ENCODE measurements at places on chromosomes 11 and 22. TPM values are rescaled to one million over a fixed set of nuclear protein-coding genes. Genes with fewer than 3 reads are reported as not detected.

SNX32 gene
- not detected for total RNA-seq

IRAG1 gene
- total RNA-seq: 7.6 TPM

GRCh38 chr11:117618302-117618981 is 178.6 kb downstream of the DSCAML1 start:
- no peaks in the 10 kb centered on the region for H3K36me3 ChIP-seq
- H3K4me3 ChIP-seq: no peak overlapping the region
- H3K27ac ChIP-seq: no peak overlapping the region
- no peaks in the 10 kb centered on the region for H3K4me1 ChIP-seq
- H3K27me3 ChIP-seq: no peaks in the 10 kb centered on the region

- no peak overlapping the region for H3K4me3 ChIP-seq
- H3K36me3 ChIP-seq: no peaks in the 10 kb centered on the region
- DNase-seq: no peak
Observed at GRCh38 chr11:27812341-27812740, 112.1 kb upstream of the BDNF start.

DNA sequence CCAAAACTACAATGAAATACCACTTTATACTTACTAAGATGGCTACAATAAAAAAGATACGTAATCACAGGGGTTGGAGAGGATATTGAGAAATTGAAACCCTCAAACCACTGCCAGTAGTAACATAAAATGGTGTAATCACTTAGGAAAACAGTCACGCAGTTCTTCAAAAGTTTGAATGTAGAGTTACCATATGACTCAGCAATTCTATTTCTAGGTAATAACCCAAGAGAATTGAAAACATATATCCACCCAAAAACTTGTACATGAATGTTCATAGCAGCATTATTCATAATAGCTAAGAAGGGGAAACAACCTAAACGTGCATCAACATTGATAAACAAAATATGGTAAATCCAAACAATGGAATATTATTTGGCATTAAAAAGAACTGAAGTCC is 24.4 kb upstream of the PSMA1 start:
- H3K4me1 ChIP-seq: no peaks in the 10 kb centered on the region
- H3K27ac ChIP-seq: no peak overlapping the region
- no peaks in the 10 kb centered on the region for H3K36me3 ChIP-seq
- no peak overlapping the region for H3K4me3 ChIP-seq
- H3K27me3 ChIP-seq: no peaks in the 10 kb centered on the region
- no peak for DNase-seq

DNA sequence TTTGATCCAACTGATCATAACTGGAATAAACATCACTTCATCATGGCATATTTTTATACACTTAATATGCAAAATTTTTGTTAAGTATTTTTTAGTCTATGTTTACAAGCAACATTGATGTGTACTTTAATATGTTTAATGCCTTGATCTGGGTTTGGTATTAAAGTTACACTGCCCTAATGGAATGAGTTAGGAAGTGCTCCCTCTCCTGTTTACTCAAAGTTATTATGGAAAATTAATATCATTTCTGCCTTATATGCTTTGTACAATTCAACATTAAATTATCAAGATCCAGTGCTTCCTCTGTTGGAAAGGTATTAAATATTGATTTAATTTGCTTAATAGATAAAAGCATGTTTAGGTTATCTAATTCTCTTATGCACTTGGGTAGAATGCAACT is 927.3 kb upstream of the RAG2 start:
- no peak for DNase-seq
- no peaks in the 10 kb centered on the region for H3K36me3 ChIP-seq
- no peak overlapping the region for H3K27ac ChIP-seq
- no peaks in the 10 kb centered on the region for H3K4me1 ChIP-seq
- no peaks in the 10 kb centered on the region for H3K27me3 ChIP-seq

DNA sequence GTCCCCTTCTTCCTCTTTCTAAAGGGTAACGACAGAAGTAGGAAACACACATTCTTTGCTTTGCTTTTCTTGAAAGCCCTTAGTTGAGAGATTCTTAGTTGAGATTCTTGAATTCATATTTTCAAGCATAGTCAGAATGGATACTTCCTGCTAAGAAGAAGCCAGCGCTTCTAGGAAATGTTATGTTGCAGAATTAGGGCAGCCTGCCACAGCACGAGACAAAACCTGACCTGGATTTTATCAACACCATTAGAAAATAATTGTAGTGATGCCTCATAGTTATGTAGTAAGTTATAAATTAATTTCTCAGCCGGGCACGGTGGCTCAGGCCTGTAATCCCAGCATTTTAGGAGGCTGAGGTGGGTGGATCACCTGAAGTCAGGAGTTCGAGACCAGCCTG is 37.9 kb upstream of the NUP160 start:
- no peak for DNase-seq
- no peak overlapping the region for H3K27ac ChIP-seq
- no peaks in the 10 kb centered on the region for H3K27me3 ChIP-seq
- no peaks in the 10 kb centered on the region for H3K36me3 ChIP-seq
- H3K4me1 ChIP-seq: no peaks in the 10 kb centered on the region
- no peak overlapping the region for H3K4me3 ChIP-seq

GRCh38 chr11:62400760-62401159 is 18.1 kb upstream of the SCGB1A1 start:
- no peaks in the 10 kb centered on the region for H3K36me3 ChIP-seq
- no peaks in the 10 kb centered on the region for H3K27me3 ChIP-seq
- DNase-seq: peak; percentile 49
- H3K4me1 ChIP-seq: peaks cover 45% of the 10 kb centered on the region
- peak overlapping the region; percentile 57 for H3K27ac ChIP-seq

EMID1 gene
- 0.33 TPM for total RNA-seq

DNA sequence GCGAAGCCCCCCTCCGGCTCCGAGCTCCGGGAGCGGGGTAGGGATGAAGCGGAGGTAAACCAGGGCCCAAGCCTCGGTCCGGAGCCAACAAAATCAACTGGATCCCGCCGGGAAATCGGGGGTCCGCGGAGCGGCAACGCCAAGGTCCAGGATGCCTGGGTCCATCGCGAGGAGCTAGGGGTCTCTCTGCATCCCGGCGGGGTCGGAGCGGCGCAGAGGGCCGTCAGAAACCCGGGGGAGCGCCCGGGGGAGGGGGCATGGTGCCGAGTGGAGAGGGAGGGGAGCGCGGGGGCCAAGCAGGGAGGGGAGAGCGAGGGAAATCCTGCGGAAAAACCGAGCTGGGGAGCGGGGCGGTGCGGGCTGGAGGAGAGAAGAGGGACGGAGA is 51.8 kb downstream of the SLC22A12 start:
- no peak for DNase-seq
- H3K27me3 ChIP-seq: peaks cover 56% of the 10 kb centered on the region
- no peak overlapping the region for H3K27ac ChIP-seq
- H3K4me1 ChIP-seq: no peaks in the 10 kb centered on the region
- H3K4me3 ChIP-seq: peak overlapping the region; percentile 27

MTCH2 gene
- total RNA-seq: 99.1 TPM

DNA sequence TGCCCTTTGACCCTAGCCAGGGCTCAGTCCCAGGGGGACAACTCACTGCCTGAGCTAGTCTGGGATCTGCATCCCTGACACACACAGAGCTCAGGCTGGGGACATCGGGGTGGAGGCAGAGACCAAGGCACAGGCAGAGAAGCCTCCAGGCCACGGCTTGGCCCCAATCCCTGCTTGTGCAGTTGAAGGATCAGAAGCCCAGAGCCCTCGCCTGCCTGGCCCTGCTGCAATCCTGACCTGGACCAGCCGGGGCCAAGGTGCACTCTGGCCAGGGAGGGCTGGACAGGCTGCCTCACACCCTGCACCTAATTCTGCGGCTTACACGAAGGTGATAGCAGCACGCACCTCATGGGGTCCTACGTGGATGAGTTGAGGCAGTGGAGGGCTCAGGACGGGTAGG is 34.6 kb downstream of the WNT7B start:
- H3K27ac ChIP-seq: no peak overlapping the region
- H3K4me3 ChIP-seq: no peak overlapping the region

MIAT gene
- 0.02 TPM for total RNA-seq

UBXN1 gene
- total RNA-seq: 217 TPM

GRCh38 chr11:17989306-17989705 is 23.5 kb downstream of the SERGEF start:
- no peak for DNase-seq
- no peaks in the 10 kb centered on the region for H3K36me3 ChIP-seq
- H3K27ac ChIP-seq: no peak overlapping the region

GRCh38 chr22:37457093-37457893 is 28.9 kb downstream of the MFNG start:
- DNase-seq: no peak
- no peak overlapping the region for H3K27ac ChIP-seq
- no peak overlapping the region for H3K4me3 ChIP-seq
- no peaks in the 10 kb centered on the region for H3K36me3 ChIP-seq

GRCh38 chr11:29518389-29519174 is 498.2 kb downstream of the KCNA4 start:
- H3K4me1 ChIP-seq: no peaks in the 10 kb centered on the region
- H3K4me3 ChIP-seq: no peak overlapping the region
- no peaks in the 10 kb centered on the region for H3K27me3 ChIP-seq
- no peak for DNase-seq

DNA sequence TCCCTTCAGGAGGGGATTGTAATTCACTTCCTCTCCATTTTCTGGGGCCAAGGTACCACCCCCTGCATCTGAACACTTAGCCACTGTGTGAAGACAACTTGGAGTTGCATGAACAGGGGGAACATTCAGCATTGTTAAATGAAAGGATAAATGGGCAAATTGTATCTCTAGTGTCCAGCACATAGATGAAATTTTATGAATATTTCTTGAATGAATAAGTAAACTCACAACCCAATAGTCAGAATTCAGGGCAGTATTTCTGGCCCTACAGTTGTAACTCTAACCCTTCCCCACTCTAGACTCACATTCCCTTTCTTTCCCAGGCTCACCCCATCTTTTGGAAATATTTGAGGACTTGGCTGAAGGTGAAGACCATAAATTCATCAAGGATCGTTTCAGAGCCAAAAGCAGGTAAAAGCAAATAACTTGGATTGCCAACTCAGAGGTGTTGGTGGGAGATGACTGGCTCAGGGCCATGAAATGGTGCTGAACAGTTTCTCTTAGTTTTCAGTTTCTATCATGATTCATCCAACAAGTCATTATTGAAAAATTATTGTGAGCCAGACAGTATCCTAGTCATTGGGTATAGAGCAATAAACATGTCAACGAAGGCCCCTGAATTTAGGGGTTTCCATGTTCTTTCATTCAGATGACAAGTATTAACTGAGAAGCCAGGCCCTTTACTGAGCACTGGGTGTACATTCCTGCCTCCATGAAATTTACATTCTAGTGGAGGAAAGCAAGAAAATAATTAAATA is 33.3 kb upstream of the ZC3H12C start:
- no peak overlapping the region for H3K4me3 ChIP-seq
- H3K27me3 ChIP-seq: no peaks in the 10 kb centered on the region
- H3K4me1 ChIP-seq: no peaks in the 10 kb centered on the region
- no peak overlapping the region for H3K27ac ChIP-seq
- no peak for DNase-seq

DNA sequence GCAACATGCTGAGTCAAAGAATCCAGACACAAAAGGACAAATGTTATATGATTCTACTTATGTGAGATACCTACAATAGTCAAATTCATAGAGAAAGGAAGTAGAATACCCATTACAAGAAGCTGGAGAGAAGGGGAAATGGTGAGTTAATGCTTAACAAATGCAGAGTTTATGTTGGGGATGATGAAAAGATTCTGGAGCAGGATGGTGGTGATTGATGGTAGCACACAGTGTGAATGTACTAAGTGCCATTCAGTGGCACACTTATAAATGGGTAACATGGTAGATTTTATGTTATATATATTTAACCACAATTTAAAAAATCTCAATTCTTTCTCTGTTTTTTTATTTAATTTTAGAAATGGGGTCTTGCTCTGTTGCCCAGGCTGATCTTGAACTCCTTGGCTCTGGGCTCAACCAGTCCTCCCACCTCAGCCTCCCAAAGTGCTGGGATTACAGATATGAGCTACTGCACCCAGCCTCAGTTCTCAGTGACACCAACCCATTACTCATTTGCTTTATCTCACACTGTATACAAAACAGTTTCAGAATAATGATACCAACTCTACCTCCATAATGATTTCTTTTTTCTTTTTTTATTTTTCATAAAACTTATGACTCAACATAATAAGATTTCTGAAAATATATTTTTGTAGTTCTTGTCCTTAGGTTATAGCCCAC is 9.6 kb upstream of the RELA start:
- no peaks in the 10 kb centered on the region for H3K36me3 ChIP-seq
- no peak overlapping the region for H3K27ac ChIP-seq
- H3K27me3 ChIP-seq: no peaks in the 10 kb centered on the region
- H3K4me3 ChIP-seq: no peak overlapping the region

CNIH2 gene
- total RNA-seq: not detected

SLC5A1 gene
- total RNA-seq: not detected

SYCE3 gene
- not detected for total RNA-seq

C11orf86 gene
- not detected for total RNA-seq

DNA sequence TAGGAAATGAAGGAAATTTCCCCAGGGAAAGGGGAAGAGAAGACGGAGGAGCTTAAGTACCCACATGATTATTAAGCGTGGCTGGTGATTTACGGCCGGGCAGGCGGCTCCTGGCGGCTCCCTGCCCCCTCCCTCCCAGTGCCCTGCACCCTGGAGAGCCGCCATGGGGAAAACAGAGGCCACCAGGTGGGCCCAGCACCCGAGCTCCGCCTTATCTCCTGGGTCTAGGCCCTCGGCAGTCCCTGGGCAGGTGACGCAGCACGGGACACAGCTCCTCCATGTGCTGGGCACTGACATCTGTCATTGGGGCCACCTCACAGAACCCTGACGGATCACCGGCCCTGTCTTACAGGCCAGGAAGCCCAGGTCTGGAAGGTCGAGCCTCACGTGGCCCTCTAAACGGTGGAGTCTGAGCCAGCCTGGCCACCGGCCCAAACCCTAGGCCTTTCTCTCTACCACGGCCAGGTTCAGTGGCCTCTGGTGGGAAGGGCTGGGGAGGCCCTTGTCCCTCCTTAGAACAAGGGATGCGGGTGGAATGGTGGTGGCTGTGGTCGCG is 60.2 kb upstream of the PPARA start:
- peak overlapping the region; percentile 97 for H3K27ac ChIP-seq
- peaks cover 100% of the 10 kb centered on the region for H3K4me1 ChIP-seq
- no peaks in the 10 kb centered on the region for H3K36me3 ChIP-seq

GRCh38 chr11:103528046-103528445 is 418.8 kb downstream of the DYNC2H1 start:
- no peaks in the 10 kb centered on the region for H3K36me3 ChIP-seq
- no peak overlapping the region for H3K4me3 ChIP-seq
- H3K27me3 ChIP-seq: no peaks in the 10 kb centered on the region
- no peaks in the 10 kb centered on the region for H3K4me1 ChIP-seq

- no peaks in the 10 kb centered on the region for H3K27me3 ChIP-seq
- DNase-seq: no peak
- no peak overlapping the region for H3K4me3 ChIP-seq
- H3K36me3 ChIP-seq: peaks cover 58% of the 10 kb centered on the region
- peaks cover 16% of the 10 kb centered on the region for H3K4me1 ChIP-seq
- no peak overlapping the region for H3K27ac ChIP-seq
Observed at GRCh38 chr22:36232715-36233401, 6.5 kb downstream of the APOL2 start.

NFAM1 gene
- not detected for total RNA-seq

Data from gastrocnemius medialis (tissue), 4 donors.